ENCODE measurements at places on chromosomes 2 and 18.
A peak's percentile ranks its signal among the peaks of the same experiment; 100 is the strongest.

- H3K4me1 ChIP-seq = no peaks in the 10 kb centered on the region
- H3K27me3 ChIP-seq = no peaks in the 10 kb centered on the region
- H3K4me3 ChIP-seq = no peak overlapping the region
- no peak for DNase-seq
Observed at GRCh38 chr2:169038338-169038757, 7.2 kb upstream of the ABCB11 start.

GRCh38 chr2:106269591-106270291 lies 75.6 kb upstream of the UXS1 start:
- H3K4me3 ChIP-seq = peak overlapping the region; percentile 56
- no peak for DNase-seq
- no peak overlapping the region for H3K27ac ChIP-seq
- no peaks in the 10 kb centered on the region for H3K4me1 ChIP-seq
- H3K36me3 ChIP-seq = no peaks in the 10 kb centered on the region

- no peaks in the 10 kb centered on the region for H3K27me3 ChIP-seq
- H3K27ac ChIP-seq = peak overlapping the region; percentile 8
- H3K4me3 ChIP-seq = peak overlapping the region; percentile 57
- H3K36me3 ChIP-seq = peaks cover 18% of the 10 kb centered on the region
- no peak for DNase-seq
Observed at GRCh38 chr18:23504720-23505119, 1.4 kb downstream of the RMC1 start.

DNA sequence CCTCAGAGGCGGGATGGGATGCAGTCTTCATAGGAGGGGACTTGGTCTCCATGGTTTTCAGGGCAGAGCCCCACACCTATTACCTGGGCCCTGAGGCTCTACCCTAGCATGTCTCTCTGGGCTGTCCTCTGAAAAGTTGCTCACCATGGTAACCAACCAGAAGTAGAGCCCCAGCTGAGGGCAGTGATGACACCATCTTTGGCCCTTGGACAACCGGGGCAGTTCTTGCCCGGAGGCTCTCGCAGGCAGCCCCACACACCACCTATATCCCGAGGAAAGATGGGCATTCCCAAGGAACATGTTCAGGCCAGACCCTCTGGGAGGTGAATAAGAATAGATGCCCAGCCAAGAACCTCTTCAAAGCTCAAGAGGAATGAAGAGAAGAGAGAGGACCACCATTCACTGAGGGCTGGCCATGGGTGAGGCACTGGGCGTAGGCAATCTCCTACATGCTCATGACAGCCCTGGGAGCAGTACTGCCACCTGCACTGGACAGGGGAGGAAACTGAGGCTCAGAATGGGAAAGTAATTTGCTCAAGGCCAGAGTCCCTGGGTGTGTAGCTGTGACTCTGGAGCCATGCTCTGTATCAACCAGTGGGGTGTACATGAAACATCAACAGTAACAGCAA lies 72.5 kb downstream of the HS1BP3 start:
- no peak overlapping the region for H3K4me3 ChIP-seq
- DNase-seq = no peak
- no peaks in the 10 kb centered on the region for H3K4me1 ChIP-seq
- H3K36me3 ChIP-seq = no peaks in the 10 kb centered on the region
- peak overlapping the region; percentile 87 for H3K27ac ChIP-seq
- no peaks in the 10 kb centered on the region for H3K27me3 ChIP-seq

GRCh38 chr2:235480614-235481013 lies 13.2 kb upstream of the AGAP1 start:
- no peak overlapping the region for H3K27ac ChIP-seq
- H3K27me3 ChIP-seq = no peaks in the 10 kb centered on the region
- H3K36me3 ChIP-seq = no peaks in the 10 kb centered on the region

- H3K27ac ChIP-seq = no peak overlapping the region
- DNase-seq = no peak
- no peaks in the 10 kb centered on the region for H3K4me1 ChIP-seq
- H3K36me3 ChIP-seq = no peaks in the 10 kb centered on the region
Observed at GRCh38 chr2:226611944-226612318, 187.7 kb downstream of the IRS1 start.

GRCh38 chr2:139917690-139918384 lies 1137.6 kb upstream of the NXPH2 start:
- H3K36me3 ChIP-seq = no peaks in the 10 kb centered on the region
- no peak for DNase-seq
- no peak overlapping the region for H3K27ac ChIP-seq
- H3K4me1 ChIP-seq = no peaks in the 10 kb centered on the region
- H3K27me3 ChIP-seq = no peaks in the 10 kb centered on the region
